ENCODE measurements at places on chromosomes 7 and 10.

GRCh38 chr10:78716043-78716660 lies 352.6 kb upstream of the ZMIZ1 start:
- DNase-seq, result no peak

- no peak for DNase-seq
Measured at GRCh38 chr10:78459639-78460037, 426.0 kb downstream of the RPS24 start.

- no peak for DNase-seq
Measured at GRCh38 chr10:60399328-60399727, 9.7 kb upstream of the ANK3 start.

GRCh38 chr7:1616741-1617140 lies 46.9 kb upstream of the PSMG3 start:
- no peak for DNase-seq

GRCh38 chr7:98236355-98237185 lies 15.5 kb downstream of the TECPR1 start:
- DNase-seq, result no peak

DNA sequence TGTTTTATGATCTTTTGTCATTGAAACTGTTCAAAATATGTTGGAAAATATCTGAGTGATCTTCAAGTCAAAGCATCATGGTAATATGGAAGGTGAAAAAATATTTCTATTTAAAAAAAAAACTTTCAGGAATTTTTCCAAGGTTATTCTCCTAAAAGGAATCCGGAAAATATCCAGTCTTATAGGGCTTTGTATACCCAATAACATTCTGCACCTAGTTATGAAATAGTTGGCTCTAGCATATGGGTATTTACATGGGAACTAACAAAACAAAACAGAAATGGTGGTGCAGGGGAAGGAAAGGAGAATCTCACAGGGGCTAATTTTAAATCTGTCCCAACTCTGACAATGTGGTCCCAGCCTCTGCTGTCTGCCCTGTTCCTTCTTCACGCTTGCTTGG lies 167.1 kb upstream of the RHEB start:
- DNase-seq, result no peak

- no peak for DNase-seq
Measured at GRCh38 chr10:34313353-34313752, 501.7 kb downstream of the PARD3 start.

GRCh38 chr7:101795461-101795860 lies 22.0 kb upstream of the CUX1 start:
- no peak for DNase-seq

- DNase-seq, result no peak
Measured at GRCh38 chr10:124630551-124630950, 113.6 kb downstream of the FAM53B start.

- no peak for DNase-seq
Measured at GRCh38 chr10:78435484-78436221, 402.0 kb downstream of the RPS24 start.

DNA sequence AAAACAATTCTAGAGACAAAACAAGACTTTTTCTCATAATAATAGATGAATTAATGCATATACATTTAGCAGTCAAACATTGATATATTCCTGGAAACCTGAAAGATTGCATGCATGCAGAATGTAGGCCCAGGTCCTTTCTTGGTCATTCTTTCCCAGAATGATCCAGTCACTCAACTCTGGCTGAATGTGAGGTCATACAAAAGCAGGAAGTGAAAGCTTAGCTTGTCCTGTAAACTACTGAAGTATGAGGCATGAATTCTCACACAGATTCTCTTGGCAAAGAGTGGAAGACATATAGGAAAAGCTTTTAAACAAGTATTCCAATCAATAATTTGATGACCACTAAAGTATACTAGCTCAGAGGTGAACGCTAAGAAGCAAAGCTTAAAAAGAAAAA lies 253.9 kb downstream of the PPP1R3A start:
- DNase-seq, result no peak

DNA sequence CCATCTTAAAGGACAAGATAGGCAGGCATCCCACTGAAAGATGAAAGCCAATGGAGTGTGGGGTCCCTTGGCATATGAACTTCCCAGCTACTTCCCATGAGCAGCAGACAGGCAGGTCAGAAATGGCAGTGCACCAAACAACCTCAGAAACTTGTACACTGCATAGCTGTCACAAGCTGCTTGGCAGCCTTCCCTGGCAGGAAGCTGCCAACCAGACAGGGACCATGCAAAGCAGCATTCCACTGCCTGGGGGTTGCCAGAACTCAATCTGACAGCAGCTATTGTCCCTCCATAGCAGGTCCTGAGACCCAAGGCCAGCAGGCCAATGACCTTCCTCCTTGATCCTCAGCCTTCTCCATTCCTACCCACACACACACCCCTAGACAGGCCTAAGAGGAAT lies 139.5 kb downstream of the PLCE1 start:
- DNase-seq, result no peak

GRCh38 chr10:133555521-133555920 lies 9.9 kb downstream of the SYCE1 start:
- no peak for DNase-seq

GRCh38 chr7:73433924-73434700 lies 534 bp downstream of the FZD9 start:
- peak; percentile 17 for DNase-seq

- no peak for DNase-seq
Measured at GRCh38 chr10:29189256-29189655, 99.6 kb upstream of the LYZL1 start.

GRCh38 chr10:119653916-119654315 lies 2.7 kb downstream of the BAG3 start:
- no peak for DNase-seq

DNA sequence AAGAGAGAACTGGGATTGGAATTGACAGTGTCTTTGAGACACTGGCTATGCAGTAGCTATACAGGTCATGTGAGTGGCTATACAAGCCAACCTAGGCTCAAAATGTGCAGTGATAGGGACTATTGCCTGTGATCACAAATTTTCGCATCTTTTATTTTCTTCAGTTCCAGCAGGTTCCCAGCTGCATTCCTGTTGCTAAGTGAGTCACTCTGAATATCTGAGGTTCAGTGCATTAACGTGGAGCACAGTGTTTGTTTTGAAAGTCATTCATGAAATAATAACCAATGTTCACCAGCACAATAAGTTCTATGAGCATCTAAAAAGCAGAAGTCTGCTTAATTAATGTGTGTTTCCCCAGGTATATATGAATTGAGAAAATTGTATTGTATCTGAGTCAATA lies 1236.0 kb upstream of the CELF2 start:
- DNase-seq, result no peak

DNA sequence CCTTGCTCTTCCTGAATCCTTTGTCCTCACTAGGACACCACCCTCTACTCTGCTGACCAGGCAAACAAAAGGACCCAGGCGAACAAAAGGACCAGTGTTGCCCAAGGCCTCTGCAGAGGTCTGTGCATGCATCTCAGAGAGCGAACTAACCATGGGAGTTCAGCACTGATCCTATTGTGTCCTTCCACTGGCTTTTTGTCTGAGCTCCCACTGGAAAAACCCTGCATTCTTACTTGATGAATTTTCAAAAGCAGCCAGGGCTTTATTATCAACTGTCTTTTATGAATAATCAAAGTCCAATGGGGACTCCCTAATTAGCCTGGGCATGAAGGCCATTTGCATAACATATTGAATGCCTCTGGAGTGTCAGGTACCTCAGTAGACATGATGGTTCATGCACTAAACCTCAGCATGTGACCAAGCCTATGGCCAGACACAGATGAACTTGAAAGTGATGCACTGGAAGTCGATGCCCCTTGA lies 140.6 kb downstream of the KCNMA1 start:
- DNase-seq, result no peak

GRCh38 chr7:147096629-147097028 lies 980.0 kb downstream of the CNTNAP2 start:
- no peak for DNase-seq

All from CD4-positive, alpha-beta T cell treated with Interleukin-1 beta for 1 hour (primary cell).